HTR-8/SVneo (cell line): ENCODE measurements at places on chromosomes 3 and 15.

GRCh38 chr3:126945171-126945721 lies 37.7 kb upstream of the PLXNA1 start:
- no peak for DNase-seq

DNA sequence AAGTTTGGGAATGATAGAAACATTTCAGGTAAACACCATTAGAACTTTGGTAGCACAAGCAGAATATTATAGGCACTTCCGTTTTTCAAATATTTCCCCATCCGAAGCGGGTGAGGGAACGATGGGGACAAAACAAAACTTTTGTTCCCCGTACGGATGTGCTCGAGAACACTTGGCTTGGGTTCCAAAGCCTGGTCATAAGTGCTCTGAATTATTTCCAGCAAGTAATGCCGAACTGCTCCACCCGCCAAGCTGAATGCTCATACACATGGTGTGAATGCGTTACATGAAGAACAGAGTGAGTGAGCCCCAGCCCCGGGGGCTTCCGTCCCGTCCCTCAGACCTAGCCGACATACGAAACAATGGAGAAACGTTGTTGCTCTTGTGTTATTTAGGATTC lies 438.2 kb upstream of the ARRDC4 start:
- DNase-seq: no peak

- no peak for DNase-seq
These were observed 184.9 kb downstream of the SV2B start for GRCh38 chr15:91284758-91285466.

DNA sequence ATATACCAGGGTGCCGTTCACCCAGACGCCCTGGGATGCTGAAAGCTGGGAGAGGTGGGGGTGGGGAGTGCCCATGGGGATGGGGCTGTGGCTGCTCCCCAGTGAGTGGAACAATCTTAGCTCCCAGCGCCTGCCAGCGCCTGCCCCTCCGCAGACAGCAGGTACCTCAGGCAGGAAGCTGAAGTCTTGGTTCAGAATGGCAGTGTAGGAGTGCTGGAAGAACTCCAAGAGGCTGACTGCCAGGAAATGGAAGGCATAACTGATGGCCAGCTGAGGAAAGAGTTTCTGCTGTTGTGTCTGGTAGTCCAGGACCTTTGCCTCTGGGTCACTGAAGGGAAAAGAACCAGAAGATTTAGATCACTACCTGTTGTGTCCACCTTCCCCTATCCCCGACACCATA lies 8.4 kb downstream of the ACOX2 start:
- DNase-seq: peak; percentile 76

DNA sequence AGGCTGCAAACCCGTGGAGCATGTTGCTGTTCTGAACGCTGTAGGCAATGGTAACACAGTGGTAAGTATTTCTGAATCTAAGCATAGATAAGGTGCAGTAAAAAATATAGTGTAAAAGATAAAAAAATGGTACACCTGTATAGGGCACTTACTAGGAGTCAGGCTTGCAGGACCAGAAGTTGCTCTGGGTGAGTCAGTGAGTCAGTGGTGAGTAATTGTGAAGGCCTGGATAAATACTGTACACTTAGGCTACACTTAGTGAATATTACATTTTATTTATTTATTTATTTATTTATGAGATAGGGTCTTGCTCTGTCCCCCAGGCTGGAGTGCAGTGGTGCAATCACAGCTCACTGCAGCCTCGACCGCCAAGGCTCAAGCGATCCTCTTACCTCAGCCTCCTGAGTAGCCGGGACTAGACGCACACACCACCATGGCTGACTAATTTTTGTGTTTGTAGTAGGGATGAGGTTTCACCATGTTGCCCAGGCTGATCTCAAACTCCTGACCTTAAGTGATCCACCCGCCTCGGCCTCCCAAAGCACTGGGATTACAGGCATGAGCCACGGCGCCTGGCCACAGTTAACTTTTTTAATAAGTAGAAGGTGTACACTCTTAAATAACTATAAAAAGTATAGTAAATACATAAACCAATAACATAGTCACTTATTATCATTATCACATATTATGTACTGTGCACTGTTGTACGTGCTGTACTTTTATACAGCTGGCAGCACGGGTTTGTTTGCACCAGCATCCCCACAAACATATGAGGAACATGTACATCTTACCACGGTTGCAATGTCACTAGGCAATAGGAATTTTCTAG lies 155.1 kb downstream of the IGF1R start:
- no peak for DNase-seq

DNA sequence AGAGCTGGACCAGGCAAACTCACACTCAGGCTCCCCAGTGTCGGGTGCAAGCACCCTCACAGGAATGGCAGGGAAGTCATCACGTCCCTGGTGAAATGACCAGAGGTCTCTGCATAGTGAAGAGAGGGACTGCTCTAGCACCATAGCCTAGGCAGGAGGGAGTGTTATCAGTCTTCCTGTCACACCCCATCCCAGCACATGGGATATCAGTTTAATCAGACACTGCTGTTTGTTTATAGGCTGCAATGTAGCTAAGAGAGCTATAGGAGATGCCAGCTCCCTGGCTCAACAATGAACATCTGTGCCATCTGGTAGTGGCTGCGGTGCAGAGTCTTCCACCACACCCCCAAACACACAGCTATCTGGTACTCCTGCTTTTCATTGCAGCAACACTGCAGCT lies 776.6 kb downstream of the ZNF385D start:
- no peak for DNase-seq

- DNase-seq: no peak
These were observed 8.0 kb upstream of the GSK3B start for GRCh38 chr3:120102232-120102631.

- DNase-seq: no peak
These were observed 1.4 kb upstream of the ACP3 start for GRCh38 chr3:132315851-132316250.

DNA sequence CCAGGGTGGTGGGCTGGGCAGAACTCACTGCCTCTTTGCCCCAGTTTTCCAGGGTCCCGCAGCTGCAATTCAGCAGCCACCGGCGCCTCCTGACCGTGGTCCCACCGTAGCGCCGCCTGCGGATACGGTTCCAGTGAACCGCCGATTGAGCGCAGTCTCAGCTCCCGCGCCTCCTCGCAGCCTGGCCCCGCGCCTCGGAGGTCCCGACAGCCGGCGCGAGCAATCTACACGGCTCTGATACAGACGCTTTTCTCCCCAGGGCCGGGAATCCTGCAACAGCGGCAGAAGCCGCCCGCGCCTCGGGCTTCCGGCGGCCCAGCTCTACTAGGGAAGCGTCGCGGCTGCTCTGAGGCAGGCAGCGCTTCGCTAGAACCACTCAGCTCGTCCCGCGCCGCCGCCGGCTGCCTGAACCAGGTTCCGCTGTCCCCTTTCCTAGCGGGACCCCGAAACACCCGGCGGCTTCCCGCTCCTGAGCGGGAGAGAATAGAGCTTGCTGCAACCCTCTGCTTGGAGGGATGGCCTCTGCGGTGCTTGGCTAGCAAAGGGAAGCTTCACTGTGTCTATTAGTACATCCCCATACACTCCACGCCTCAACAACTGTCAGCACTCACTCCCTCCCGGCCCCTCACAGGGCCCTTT lies 3.1 kb downstream of the FOXL2NB start:
- DNase-seq: no peak

DNA sequence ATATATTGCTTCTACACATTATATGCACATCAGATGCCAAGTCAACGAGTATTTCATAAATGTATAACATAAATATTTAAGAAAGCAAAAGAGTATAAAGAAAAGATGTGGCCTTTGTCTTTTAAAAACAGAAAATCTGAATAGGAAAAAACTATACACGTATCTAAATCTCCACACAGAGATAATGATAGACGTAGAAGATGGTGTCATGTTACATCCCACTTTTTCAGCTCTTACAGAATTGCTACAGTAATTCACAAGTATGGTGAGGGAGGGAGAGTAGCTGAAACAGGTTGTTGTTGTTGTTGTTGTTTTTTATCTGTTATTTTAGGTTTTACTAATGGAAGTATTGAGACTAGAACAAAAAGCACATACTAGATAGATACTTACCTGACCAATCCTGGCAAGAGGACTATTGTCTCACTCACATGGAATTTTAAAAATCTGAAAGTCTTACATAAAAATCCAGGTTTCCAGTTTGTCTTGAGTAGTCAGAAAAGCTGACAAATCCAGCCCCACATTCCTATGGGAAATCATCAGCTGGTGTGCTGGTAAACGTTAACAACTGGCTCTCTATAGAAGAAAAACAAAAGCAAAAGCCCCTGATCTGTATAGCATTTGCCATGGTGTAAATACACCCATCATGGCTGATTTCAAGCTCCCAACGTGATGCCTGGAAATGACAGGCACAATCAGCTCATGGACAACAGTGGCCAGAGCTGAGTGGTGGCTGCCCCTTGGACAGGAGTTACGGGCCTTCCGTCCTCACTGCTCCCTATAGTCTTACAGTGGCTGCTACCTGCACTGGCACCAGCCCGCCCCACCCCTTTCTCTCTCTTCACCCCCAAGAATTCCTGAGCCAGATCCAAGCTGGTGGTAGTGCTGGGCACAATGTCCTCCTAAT lies 47.4 kb upstream of the VGLL4 start:
- peak; percentile 55 for DNase-seq

GRCh38 chr15:49606594-49606993 lies 14.0 kb downstream of the FAM227B start:
- no peak for DNase-seq

- no peak for DNase-seq
These were observed 97.1 kb downstream of the FBLN2 start for GRCh38 chr3:13645801-13646637.

- no peak for DNase-seq
These were observed 74.5 kb downstream of the MYLK start for GRCh38 chr3:123809597-123809996.

DNA sequence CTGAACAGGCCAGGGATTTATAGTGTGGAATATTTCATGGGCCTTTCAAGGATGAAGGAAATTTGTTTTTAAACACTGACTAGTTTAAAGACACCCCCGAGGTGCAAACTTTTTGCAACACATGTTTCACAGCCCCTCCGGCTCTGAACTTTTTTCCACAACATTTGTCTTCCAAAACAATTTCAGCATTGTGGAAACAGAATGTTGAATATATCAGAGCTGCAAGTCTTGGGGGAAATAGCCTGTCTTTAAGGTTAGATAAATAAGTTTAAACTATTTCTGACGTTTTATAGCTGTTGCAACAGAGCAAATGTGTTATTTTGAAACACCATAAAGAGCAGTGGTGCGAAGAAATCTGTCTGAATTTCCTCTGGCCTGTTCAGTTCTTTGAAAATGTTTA lies 229.2 kb upstream of the GOLGA6L4 start:
- DNase-seq: no peak

DNA sequence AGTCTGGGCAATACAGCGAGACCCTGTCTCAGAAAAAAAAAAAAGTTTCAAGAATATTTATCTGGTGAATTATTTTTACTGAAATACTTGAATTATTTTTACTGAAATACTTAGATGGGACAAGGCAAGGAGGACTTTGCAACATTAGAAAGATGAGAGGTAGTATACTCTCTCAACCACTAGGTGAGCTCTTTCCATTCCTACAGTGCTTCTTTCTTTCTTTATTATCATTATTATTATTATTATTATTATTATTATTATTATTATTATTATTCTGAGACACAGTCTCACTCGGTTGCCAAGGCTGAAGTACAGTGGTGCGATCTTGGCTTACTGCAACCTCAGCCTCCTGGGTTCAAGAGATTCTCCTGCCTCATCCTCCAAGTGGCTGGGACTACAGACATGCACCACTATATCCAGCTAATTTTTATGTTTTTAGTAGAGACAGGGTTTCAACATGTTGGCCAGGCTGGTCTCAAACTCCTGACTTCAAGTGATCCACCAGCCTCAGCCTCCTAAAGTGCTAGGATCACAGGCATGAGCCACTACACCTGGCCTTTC lies 468.8 kb downstream of the MAGI1 start:
- no peak for DNase-seq

GRCh38 chr15:36936613-36937012 lies 163.7 kb downstream of the MEIS2 start:
- no peak for DNase-seq

GRCh38 chr3:125079675-125080045 lies 23.9 kb upstream of the HEG1 start:
- DNase-seq: no peak

DNA sequence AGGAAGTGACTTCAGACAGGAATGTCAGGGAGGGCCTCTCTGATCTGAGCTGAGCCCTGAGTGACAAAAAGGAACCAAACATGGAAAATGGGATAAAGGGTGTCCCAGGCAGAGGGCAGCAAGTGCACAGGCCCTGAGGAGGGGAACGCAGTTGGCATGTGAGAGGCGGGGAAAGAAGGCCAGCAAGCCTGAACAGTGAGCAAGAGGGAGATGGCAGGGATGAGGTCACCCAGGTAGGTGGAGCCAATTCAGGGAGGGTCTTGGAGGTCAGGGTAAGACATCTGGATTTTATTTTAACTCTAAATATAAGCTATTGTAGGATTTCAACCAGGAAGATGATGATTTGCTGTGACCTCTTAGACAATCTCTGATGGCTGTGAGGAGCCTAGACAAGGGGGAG lies 167.7 kb downstream of the LRTM1 start:
- DNase-seq: no peak

GRCh38 chr15:71971905-71972304 lies 146.0 kb downstream of the MYO9A start:
- no peak for DNase-seq

DNA sequence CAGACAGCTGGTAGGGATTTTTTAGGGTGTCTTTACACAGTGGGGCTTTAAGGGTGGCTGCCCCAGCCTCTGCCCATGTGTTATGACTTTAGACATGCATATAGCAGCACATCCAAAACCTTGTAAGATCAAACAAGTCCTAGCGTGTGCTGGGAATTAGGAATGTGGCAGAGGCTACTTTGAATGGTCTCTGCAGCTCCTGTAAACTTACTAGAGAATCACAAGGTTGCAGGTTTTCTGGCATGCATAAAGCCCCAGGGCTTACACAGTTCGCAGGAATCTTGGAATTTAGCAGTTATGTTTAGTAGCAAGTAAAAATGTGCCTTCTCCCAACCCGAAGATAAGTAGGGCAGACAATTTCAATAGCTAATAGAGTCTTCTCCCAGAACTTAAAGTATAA lies 46.9 kb upstream of the COL6A6 start:
- DNase-seq: no peak

GRCh38 chr3:190443257-190443656 lies 6.4 kb downstream of the TMEM207 start:
- peak; percentile 5 for DNase-seq

- DNase-seq: no peak
These were observed 10.3 kb downstream of the STOML1 start for GRCh38 chr15:73981761-73982221.

DNA sequence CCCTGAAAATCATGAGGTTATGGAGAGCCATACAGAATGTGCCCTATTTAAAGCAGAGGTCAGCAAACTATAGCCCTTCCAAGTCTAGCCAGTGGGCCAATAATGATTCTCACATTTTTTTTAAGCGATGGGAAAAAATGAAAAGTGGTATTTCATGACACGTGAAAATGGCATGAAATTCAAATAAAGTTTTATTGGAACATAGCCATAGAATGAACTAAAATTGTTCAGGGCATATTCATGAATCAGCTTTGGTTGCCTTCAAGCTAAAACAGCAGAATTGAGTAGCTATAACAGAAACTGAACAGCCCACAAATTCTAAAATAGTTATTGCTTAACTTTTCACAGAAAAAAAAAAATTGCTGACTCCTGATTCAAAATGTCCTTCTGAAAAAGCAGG lies 104.5 kb downstream of the TFG start:
- DNase-seq: no peak
